ENCODE measurements at places on chromosomes 7 and 10.

DNA sequence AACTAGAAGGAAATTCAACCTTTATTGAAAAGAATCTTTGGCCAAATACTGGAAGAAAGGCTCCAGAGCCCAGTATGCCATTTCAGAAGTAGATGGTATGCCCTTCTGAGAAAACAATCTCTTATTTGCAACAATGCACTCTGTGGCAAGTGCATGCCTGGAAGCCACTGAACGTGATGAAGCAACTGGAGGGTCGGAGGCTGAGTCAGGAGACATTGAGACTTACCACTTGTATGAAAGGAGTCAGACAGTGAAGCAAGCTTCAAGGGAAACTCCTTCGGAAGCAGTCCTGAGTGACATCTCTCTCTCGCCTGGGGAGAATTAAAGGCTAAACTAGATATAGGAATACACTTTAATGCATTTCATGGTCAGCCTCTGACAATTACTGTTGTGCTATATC lies 353.7 kb downstream of the NRG3 start:
- DNase-seq: no peak

- no peak for DNase-seq
These were observed 65.9 kb downstream of the ZNF467 start for GRCh38 chr7:149707448-149707886.

DNA sequence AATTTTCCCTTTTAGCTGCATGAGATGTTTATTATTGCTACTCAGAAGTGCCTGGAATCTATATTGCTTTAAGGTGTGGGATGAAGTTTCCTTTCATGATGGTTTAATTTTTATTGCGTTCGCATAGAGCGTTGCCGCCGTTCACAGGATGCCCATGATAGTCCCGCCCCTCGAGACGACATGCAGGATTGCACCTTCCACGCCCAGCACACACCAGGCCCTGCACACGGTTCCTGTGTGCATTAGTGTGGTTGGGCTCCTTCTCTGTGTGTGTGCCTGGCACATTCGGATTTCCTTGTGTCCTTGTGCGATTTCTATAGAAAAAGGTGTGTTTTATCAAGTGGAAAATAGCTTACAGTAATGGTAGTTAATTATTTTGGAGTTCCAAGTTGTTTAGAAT lies 42.1 kb downstream of the MGMT start:
- DNase-seq: no peak

DNA sequence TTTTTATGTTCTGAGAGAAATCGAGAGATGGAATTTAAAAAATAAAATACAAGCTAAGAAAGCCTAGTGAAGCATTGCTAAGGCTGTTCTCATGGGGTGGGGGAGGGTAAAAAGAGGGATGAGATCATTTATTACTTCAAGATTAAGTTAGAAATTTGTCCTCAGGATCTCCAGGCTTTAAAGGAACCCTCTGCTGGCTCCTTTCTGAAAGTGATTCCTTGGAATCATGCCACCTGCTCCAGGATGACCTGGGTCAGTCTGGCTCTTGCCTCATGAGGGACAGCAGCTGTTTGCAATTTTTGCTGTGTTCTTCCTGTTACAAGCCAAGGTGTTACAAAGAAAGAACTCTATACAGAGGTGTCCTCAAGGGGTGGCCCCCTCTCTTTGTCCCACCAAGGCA lies 69.8 kb downstream of the CDK1 start:
- DNase-seq: no peak

DNA sequence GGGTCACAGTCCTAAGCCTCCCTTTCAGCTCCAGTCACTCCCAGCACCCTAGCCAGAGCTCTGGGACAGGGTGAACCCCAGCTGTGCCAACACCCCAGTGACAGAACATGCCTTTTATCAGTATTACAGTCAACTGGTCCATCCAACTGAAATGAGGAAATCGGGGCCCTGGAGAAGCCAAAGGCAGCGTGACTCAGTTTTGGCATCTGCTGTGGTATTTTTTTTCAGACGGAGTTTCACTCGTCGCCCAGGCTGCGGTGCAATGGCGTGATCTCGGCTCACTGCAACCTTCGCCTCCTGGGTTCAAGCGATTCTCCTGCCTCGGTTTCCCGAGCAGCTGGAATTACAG lies 3.4 kb upstream of the CLDN15 start:
- DNase-seq: no peak

DNA sequence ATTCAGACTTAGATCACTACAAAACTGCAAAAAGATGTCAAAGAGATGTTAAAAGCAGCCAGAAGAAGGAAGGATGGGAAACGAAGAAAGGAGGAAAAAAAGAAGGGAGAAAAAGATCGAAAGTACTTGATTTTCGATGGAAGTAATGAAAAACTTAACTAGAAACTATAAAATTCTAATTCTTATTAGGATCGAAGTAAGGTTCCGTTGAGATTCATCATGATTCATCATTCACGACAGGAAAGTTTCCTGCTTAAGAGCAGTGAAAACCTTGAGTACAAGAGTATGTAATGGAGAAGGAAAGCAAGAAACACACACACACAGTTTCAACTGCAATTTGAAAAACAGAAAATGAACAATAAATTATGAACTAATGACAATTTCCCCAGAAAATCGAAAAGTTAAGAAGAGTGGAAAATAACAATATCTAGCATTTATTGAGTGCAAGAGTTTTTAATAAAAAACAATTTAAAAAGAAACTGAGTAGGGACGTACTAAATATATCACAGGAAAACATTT lies 1.1 kb upstream of the ING3 start:
- DNase-seq: no peak

DNA sequence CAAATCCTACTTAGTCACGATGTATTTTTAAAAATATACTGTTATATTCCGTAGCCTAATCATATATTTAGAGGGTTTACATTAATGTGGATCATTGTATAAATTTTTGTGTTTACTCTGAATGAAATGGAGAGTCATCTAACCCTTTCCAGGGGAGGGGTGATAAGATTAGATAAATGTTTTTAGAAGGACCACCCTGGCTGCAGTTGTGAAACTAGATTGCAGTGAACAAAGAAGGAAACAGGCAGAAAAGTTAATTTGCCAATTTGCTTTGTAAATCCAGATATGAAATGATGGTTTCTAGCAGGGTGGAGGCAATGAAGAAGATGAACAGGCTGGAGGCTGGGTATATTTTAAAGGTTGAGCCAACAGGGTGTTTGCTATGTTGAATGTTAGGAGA lies 477.7 kb upstream of the ZMIZ1 start:
- no peak for DNase-seq

- DNase-seq: no peak
These were observed 44.1 kb upstream of the MXI1 start for GRCh38 chr10:110163192-110163773.

- DNase-seq: peak; percentile 89
These were observed 112.5 kb upstream of the RHEB start for GRCh38 chr7:151631953-151632749.

GRCh38 chr10:99775850-99776249 lies 6.6 kb upstream of the ABCC2 start:
- DNase-seq: no peak

DNA sequence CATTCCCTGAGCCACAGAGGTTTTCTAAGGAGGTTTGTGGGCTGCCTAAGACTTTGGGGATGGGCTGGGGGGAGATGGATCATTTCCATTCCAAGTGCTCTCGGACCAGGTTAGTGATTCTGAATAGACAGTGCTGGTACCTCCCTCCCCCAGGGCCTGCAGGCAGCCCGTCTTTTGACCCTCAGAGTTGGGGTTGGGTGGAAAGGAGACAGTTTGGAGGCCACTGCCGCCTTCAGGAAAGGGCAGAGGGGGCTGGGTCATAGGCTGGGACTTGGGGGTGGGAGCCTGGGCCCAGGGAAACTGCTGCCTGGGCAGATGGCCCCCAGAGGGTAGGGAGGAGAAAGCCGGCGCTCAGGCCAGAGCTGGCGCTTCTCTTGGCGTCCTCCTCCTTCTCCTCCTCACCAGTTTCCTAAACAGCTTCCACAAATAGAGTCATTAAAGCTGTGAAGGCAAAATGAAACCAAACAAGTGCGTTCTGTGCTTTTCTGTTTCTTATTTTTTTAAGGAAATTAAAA lies 4.4 kb downstream of the UNC5B start:
- no peak for DNase-seq

DNA sequence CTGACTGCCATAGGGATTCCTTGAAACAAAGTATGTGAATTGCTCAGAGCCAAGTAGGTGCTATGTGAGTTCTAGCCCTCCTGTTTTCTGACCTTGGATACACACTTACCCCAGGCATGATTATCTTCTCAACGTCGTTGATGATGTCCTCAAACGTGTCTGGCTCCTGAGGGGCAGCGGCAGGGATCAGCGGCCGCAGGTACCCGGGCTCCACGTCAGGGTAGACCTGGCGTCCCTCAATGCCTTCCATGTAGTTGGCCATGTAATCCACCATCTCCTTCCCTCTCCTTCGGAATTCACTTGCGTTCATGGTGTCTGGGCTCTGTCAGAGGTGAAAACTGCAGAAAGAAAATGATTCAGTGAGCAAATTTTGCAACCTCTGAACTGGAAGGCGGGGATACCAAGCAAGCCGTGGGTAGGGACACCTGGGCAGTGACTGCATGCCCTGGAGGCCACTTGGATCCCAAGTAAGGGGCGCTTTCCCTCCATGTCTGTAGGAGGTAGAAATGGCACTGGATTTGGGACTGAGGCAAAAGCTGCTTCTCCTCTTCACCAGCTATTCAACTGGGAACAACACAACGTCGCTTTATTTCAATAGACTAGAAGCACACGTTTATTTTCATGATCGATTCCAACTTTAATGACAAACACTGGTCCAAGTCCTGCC lies 21.3 kb downstream of the DDC start:
- no peak for DNase-seq

DNA sequence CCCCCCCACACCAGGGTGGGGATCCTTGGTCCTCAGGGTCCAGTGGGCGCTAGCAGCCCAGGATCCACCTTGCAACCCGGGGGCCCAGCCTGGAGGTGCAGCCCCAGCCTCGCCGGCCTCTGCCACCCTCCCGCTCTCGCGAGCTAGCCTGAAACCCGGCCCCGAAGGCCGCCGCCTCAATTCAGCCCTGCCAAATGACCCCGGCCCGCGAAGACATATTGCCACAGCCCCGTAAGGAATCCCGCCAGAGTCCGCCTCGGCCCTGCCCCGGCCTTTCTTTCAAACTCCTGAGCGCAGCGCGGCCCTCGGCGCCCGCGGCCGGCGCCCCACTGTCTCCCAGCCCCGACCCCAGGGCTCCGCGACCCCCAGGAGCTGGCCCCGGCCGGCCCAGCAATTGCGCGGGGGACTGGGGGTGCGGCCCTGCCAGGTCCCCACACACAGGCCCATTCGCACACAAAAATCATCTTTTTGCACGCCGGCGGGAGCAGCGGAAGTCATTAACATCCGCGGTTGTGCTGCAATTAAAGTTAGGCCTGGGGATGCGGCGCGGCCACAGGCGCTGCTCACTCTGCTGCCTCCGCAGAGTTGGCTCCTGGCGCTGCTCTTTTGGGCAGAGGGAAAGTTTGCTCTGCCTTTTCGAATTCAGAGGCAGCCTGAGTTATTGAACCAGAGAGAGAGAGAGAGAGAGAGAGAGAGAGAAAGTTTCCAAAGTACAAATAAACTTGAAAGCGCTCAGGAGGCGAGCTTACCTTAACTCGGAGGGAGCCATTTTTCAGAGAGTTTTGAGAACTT lies 4.0 kb downstream of the HOXA5 start:
- no peak for DNase-seq

DNA sequence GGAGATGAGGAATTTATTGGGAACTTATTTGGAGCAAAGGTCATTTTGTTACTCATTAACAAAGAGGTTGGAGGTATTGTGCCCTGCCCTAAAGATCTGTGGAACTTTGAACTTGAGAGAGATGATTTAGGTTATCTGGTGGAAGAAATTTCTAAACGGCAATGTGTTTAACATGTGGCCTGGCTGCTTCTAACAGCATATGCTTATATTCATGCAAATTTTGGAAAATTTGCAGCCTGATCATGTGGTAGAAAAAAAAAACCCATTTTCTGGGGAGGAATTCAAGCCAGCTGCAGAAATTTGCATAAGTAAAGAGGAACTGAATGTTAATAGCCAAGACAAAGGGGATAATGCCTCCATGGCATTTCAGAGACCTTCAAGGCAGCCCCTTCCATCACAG lies 10.7 kb upstream of the PANK1 start:
- DNase-seq: no peak

DNA sequence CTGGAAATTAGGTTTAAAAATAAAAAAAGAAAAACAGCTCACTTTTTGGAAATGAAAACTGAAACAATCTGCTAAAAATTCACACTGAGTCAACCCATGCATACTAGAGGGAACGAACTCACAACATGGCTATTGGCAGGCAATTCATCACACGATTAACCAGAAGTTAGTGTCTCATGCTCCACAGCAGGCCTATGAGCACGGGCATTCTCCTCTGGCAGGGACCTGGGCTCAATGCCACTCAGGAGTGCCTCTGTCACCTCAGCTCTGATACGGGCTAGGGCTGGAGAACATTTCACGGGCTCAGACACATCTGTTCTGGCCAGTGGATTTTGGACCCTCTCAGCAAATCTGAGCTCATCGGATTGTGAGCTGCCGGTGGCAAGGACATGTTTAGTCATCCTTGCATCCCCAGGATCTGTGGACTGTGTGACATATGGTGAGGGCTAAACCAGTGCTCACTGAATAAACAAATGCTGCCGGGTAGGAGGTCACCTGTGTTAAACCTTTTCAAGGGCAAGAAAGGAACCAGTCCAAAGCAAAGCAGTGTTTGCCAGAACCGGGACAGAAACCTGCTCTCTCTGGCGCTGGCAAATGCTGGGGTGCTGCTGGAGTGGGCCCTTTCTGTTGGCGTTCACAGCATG lies 40.1 kb downstream of the POLR3A start:
- DNase-seq: no peak

- DNase-seq: no peak
These were observed 59.4 kb downstream of the CALCR start for GRCh38 chr7:93515144-93515543.

DNA sequence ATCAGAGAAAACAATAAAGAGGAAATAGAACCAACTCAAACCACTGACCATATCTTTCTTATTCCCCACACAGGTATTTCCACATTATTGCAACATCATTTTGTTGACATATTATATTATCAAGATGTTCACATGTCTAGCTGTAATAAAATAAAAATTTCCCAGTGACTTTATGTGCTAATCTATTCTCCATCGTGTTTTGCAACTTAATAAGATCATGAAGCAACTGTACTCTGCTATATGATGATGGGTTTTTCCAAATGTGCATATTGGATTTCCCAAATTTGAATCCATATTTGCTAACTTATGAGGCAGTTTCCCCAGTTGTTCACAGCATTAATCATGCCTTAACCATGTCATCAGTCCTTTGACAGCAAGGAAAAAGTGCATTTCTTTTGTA lies 127.8 kb downstream of the ITGB8 start:
- no peak for DNase-seq

GRCh38 chr7:106915873-106916272 lies 50.8 kb downstream of the PIK3CG start:
- no peak for DNase-seq
